ENCODE measurements at places on chromosomes 2 and 18.

GRCh38 chr2:17429130-17429529 lies 89.1 kb downstream of the RAD51AP2 start:
- no peak for DNase-seq

- DNase-seq, result no peak
These were observed 2.4 kb downstream of the CTIF start for GRCh38 chr18:48541026-48541746.

DNA sequence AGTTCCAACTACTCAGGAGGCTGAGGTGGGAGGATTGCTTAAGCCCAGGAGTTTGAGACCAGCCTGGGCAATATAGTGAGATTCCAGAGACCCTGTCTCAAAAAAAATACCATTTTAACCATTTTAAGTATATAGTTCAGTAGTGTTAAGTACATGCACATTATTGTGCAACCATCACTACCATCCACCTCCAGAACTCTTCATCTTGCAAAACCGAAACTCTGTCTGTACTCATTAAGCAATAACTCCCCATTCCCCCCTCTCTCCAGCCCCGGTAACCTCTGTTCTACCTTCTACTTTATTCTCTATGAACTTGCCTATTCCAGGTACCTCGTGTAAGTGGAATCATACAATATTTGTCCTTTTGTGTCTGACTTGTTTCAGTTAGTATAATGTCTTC lies 86.4 kb downstream of the GFPT1 start:
- no peak for DNase-seq

DNA sequence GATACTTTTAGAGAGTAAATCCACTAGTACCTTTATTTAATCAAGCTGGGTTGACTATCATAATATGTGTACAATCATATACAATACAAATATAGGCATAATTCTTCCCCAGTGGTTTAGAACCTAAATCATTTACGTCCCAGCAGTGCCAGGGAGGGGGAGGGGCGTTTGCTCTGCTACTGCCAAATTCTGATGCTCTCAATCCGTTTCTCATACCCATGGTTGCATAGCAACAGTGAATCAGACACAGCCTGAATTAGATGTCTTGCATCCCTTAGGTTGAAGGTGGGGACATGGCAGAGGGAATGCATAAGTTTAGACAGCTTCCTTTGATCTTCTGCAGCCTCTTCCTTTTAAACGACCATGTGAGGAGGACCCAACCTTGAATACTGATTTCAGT lies 135.4 kb downstream of the ABCA12 start:
- no peak for DNase-seq

DNA sequence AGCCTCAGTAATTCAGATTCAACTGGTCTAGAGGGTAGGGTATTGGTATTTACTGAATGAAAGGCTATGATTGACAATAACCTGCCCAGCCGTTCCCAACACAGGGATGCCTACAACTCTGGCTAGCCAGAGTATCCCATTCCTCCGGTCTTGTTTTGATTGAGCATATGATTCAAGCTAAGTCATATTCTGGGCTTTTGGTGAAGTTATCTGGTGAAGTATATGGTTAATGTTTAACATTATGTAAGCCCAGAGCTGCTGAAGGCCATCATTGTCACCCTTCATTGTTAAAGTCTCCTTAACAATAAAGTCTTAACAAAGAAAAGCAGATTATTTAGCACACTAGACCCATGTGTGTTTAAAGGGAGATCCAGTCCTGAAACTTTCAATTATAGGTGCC lies 152.6 kb downstream of the EXOC6B start:
- no peak for DNase-seq

DNA sequence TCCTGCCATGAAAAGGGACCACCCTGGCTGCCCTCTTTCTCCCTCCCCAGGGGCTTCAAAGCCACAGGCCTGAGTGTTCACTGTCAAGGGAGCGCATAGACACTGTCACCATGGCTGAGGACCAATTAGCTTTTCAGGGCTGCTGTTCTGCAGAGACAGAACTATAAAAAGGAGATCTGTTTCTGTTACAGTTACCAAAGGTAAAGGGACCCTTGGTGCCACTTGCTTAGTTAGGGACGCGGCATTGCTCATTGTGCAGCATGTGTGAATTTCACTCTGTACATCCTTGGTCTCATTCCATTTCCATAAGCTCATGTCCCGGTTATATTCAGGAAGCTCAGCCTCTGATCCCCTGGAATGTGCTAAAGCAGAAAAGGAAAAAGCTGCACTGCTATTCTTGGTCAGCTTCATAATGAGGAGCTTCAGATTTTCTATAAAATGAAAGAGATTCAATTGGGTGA lies 55.5 kb upstream of the RNF152 start:
- DNase-seq, result no peak

GRCh38 chr18:5961828-5962150 lies 66.5 kb upstream of the TMEM200C start:
- DNase-seq, result no peak

DNA sequence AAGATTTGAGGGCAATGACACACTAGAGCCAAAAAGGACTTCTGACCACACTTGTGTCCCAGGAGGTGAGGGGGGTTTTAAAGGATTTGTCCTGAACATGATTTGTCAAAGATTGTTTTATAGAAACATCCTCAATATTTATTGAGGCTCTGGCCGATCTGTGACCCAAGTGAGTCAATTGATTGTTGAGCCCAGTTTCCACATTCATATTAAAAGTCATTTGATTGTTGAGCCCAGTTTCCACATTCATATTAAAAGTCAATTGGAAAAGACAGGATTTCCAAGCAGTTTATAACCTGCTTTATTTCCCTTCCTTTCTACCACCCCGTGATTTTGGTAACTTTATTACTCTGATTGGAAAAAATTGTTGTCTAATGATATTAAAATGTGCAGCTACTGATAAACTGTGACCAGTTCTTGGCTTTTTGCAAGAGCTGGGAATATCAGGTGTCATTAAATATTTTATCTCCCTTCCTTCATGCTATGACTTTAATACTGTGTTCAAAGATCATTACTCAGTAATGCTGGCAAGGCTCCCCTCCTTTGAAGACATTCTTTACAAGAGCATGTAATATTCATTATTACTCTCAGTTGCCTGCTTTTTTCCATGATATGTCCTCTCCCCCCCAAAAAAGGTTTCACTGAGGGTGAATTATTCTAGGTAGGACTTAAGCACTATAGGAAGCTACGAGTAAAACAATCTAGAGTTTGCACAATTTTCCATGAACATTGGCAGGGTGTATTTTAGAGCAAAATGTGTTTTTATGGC lies 75.3 kb downstream of the HRH4 start:
- no peak for DNase-seq

DNA sequence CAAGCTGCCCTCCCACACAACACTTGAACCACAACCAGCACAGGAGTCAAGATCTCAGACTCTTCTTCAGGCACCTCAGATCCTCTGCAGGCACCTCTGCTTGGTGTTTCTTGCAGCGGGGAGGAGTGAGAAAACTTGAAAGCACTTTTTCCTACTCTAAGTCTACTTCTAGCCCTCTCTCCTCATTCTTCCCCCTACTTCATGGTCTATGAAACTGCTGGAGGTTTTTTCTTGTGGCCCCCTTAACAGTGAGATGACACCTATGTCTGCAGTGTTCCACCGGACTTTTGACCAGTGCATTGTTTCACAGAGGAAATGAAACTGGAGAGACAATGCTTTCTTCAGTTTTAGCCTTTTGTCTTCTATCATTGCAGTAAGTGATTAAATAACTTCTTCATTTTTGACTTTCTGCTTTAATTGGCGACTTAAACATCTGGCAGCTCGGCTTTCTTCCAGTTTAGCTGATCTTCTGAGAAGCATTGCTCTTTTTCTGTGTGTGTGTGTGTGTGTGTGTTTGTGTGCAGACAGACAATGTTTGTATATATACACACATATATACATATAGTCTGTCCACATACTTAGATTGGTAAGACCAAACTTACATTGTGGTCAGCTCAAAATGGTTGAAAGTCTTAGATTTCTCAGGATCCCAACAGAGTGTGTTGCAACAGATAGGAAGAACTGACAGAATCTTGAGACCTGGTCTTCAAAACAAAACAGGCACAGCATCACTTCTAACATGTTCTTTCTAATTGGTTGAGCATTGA lies 1474.0 kb upstream of the TMEFF2 start:
- DNase-seq, result no peak

GRCh38 chr2:240782886-240783818 lies 36.9 kb downstream of the KIF1A start:
- no peak for DNase-seq
